CD4-positive, alpha-beta T cell treated with Interleukin-15 for 4 hours (primary cell): ENCODE measurements at places on chromosomes 12 and 14.

DNA sequence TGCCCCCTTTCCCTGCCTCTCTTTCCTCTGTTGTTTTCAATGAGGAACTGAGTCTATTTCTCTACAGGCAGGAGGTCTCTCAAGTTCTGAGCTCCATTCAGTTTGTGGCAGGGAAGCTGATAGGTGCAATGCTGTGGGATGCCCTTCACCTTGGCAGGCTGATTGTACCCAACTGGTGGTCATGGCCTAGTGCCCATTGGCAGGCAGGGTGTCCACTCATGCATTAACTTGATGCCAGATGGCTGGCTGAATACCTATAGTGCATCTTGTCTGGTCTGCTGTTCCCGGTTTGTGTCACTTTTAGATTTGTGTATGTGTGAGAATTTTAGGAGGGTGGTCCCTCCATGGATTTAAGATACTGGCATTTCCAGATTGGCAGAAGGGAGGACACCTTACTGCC lies 20.0 kb upstream of the ITGA5 start:
- DNase-seq, result no peak

DNA sequence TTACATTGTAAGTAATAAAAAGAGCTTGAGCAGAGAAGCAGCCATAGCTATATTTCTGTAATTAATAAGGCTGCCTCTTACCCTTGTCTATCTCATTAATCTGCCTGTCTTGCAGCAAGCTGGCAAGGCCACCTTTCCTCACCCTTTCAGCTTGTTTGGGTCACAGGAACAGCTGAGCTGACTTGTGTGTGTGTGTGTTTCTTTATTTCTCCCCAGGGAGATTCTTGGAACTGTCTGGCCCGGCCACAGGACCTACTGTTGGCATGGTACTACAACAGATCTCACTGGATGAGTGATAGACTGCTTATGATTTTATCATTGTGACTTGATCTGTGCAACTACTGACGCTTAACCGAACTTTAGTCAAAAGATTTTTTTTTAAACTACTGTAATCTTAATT lies 213.7 kb downstream of the SLC2A13 start:
- DNase-seq, result no peak

DNA sequence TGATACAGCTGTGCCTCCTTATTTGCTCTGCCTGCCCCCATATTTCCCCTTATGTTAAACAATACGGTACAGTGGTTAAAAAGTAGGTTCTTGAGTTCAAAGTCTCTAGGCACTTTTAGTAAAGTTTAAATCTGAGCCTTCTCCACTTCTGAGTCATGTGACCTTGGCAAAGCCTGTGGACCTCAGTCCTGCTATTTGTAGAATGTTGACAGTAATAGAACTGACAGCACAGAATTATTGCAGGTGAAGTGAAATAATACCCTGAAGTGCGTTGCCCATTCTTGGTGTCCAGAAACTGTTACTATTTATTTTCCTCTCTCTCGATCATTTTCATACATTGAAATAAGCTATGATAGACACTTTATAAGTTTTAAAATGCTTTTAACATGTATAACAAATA lies 499.7 kb downstream of the EGLN3 start:
- DNase-seq, result no peak

DNA sequence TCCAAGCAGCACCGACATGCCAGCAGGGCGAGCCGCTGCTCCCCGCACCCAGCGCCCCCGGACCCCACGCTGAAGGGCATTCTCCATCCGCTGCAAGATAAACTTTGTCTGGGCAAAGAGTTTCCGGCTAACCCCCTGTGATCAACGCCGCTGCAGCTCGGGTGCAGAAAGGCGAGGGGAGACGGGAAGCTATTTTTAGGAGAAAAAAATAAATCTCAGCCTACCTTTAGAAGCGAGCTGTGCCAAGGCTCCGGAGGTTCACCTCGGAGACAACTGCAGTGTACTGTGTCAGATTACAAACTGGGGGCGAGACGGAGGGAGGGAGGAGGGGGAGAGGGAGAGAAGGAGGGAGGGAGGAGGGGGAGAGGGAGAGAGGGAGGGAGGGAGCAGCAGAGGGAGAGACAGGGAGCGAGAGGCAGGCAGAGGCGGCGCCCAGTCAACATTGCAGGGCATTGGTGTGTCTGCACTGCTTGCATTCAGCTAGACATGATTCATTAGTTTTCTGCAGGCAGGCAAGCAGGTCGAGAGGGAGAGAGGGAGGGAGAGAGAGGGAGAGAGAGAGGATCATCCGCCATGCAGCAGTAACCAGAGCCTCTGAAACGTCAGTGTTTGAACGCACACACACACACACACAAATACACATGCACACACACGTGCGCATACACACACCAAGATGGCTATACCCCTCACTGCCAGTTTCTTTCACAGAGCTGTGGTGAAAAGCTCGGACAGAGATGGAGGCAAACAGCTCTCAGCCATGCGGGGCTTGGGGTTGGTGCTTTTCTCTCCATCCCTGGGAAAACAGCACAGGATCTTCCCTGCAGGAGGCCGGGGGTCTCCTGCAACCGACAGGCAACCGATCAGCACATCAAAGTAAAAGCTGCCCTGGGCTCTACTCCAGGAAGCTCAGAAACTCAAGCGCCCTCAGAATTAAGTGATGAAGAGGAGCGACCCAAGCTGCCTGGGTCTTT lies at the start of gene RIMBP2:
Gene RIMBP2 (minus strand): TSS at position 302 of the 971 bp plus-strand sequence. CDS start 237,286 bp downstream, outside the sequence.
- no peak for DNase-seq
